CD4-positive, alpha-beta T cell treated with Interleukin-6 for 4 hours (primary cell): ENCODE measurements at places on chromosomes 6 and 20.

DNA sequence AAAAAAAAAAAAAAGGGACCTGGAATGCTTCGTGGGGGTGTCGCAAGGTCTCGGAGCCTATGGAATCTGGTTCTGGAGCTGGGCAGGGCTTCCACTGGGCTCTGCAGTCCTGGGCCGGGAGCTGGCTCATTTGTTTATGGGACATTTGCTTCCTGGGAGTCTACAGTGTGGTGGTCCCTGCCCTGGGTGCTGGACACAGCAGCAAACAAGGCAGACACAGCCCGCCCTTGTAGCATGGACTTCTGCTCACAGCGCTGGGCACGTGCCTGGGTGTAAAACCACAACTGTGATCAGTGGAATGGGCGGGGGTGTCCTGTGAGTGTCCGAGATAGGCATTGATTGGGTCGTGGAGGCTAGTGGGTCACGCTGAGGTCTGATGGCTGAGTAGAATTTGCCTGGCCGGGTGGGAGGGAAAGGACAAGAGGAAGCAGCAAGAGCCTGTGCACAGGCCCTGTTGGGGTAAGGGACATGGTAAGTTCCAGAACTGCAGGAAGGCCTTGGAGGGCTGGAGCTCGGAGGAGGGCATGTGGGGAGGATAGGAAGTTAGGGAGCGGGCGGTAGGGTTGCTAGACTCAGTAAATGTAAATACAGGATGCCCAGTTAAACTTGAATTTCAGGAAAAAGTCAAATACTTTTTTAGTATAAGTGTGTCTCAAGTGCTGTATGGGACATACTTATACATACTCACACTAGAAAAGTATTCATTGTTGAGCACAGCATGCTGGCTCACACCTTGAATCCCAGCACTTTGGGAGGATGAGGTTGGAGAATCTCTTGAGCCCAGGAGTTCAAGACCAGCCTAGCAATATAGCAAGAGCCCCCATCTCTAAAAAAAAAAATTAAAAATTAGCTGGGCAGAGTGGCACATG lies 61.3 kb upstream of the PMEPA1 start:
- no peak for DNase-seq

DNA sequence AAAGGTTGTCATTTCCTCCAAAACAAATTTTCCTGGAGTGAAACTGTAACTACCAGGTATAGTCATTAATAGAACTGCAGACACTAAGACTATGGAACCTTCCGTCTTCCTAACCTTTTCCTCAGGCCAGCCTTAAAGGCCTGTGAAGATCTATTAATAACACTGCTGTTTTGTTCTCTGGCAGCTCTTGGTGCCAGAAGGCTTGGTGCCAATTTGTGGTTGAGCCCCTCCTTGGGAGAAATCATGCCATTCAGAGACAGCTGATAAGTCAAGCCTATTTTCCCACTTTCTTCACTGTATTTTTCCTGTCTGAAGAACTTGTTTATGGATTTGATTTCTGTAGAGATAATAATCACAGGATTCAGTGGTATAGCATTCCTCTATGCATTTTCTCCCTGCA lies 64.8 kb downstream of the HCRTR2 start:
- DNase-seq: no peak

GRCh38 chr6:99393698-99394531 lies at the start of gene COQ3:
Gene COQ3, minus strand, starts transcription at chr6:99394195. Its CDS starts 16 bp downstream, at chr6:99394179.
- DNase-seq: peak; percentile 72

GRCh38 chr6:131949909-131950766 lies 1.0 kb downstream of the CCN2 start:
- DNase-seq: no peak

DNA sequence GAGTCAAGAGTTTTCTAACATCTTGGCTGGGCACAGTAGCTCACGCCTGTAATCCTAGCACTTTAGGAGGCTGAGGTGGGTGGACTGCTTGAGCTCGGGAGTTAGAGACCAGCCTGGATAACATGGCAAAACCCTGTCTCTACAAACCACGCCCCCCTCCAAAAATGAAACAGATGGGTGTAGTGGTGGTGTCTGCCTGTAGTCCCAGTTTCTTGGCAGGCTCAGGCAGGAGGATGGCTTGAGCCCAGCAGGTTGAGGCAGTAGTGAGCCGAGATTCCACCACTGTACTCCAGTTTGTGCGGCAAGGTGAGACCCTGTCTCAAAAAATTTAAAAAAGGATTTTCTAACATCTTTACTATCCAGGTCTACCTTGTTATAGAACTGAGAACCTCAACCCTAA lies 22.0 kb downstream of the FAM8A1 start:
- DNase-seq: no peak

DNA sequence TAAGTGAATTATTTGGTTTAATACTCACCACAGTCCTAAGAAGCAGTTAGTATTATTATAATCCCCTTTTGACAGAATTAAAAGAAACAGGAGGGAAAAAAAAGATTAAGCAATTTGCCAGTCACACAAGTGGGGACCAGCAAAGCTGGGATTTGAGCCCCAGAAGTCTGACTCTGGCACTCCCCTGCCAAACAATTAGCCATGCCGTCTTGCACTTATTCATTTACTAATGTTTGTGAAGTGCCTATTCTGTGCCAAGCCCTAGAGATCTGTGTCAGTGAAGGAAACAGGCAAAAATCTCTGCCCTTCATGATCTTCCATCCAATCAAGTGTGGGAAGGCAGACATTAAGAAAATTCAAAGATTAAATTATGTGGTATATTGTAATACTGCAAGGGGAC lies 126.0 kb upstream of the TOP1 start:
- DNase-seq: no peak

DNA sequence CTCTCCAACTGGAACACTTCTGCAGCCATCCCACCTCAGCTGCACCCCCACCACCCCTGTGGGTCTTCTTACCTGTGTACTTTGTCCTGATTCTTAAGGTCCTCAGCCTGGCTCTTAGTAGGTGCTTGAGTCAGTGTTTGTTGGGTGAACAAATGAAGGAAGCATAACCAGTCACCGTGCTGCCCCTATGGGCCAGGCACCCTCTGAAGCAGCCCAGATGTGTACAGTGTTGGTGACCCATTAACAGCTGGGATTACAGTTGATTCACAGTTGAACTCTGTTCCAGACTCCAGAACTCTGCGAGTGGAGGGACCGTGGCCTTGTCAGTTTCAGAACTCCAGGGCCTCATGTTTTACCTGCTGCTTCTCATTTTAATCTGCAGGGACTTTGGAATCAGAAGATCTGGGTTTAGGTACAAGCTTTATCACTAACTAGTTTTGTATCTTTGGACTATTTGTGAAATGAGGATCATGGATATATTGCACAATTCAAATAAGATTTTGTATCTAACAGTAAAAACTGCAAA lies 203.8 kb downstream of the TMEM242 start:
- no peak for DNase-seq

- DNase-seq: no peak
Measured at GRCh38 chr6:11428895-11429294, 108.7 kb upstream of the TMEM170B start.

DNA sequence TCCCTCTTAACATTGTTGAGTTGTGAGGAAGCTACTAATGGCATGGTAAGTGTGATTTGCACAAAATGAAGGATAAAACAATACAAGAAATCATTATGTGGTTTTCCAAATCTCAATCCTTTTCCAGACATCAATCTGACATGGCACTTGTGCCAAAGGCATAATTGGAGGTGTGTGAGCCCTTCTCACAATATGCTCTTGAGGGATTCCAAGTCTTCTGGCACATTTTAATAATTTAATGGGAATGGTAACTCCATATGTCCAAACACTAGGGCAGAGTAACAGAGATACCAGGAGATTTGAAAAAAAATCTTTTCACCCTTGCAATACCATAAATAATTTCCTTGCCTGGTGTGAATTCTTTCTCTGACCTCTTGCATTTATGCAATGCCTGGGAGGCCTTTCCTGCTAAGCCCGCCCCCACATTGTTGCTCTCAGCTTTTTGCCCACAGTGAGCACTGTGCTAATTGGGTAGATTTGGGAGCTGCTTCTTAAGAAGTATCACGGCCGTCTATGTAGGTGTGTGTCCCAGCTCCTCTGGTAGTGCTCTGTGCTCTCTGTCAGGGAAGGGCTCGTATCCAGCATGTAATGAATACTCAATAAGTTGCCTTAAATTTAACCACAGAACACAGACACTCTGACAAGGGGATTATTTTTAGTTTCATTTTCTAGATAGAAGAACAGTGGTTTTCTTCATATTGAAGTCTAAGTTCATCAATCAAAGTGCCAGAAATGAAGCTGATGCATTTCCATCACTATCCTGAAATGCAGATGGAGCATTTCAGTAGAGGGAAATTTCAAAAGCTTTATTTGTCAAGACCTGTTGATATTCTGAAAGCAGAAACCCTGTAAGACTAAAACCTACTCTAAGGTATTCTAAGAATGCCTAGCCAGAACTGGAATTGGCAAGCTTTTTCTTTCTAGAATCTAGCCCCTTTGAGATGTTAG lies 54.4 kb upstream of the CEP85L start:
- DNase-seq: peak; percentile 33

- DNase-seq: peak; percentile 66
Measured at GRCh38 chr20:62739581-62740285, 31.1 kb downstream of the NTSR1 start.

DNA sequence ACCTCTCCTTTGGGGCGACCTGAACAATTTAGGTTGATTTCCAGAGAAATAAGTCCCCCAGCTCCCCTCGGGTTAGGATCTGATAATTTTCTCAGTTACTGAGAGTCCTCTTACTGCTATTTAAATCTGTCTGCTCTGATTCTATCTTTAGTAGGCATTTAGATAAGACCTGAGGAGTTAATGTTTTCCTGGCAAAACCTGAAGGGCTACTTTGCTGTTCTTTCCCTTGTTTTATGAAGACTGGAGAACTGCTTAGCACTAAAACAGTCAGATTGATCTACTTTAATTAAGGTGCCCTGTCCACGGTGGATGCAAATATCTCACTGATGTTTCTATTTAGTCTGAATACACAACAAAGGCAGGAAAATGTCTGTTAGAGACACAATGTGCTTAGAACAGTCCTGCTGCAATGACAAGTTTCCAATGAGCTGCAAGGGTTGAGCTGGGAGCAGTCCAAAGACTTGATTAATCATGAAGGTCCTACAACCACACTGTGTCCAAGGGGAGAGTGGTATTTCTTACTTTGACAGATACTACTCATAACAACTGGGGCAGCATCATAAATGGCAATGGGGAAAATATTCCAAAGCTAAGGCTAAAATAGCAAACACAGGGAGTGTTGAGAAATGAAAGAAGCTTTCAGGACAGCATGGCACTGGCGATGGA lies 15.7 kb downstream of the ADTRP start:
- no peak for DNase-seq
